ENCODE measurements at places on chromosomes 11 and 22. TPM values are rescaled to one million over a fixed set of nuclear protein-coding genes. Genes with fewer than 3 reads are reported as not detected.

NAT10 gene
- 27.2 TPM for polyA plus RNA-seq

PLAAT5 gene
- 1.9 TPM for polyA plus RNA-seq

FLRT1 gene
- not detected for polyA plus RNA-seq

NRGN gene
- 3.1 TPM for polyA plus RNA-seq

RTN4RL2 gene
- polyA plus RNA-seq = 0.76 TPM

SLC22A12 gene
- not detected for polyA plus RNA-seq

CSNK2A3 gene
- polyA plus RNA-seq = 1.2 TPM

OR52I2 gene
- not detected for polyA plus RNA-seq

SOX10 gene
- polyA plus RNA-seq = 3.2 TPM

ACTN3 gene
- 0.03 TPM for polyA plus RNA-seq

GALNT18 gene
- polyA plus RNA-seq = 1.8 TPM

APOL3 gene
- 12.1 TPM for polyA plus RNA-seq

GAL3ST3 gene
- polyA plus RNA-seq = not detected

- peak; percentile 54 for DNase-seq
- peak overlapping the region; percentile 89 for H3K27ac ChIP-seq
- H3K4me3 ChIP-seq = no peak overlapping the region
- H3K27me3 ChIP-seq = no peaks in the 10 kb centered on the region
- H3K4me1 ChIP-seq = peaks cover 19% of the 10 kb centered on the region
These were observed 27.3 kb downstream of the SCGB1A1 start for GRCh38 chr11:62446091-62446490.

DNA sequence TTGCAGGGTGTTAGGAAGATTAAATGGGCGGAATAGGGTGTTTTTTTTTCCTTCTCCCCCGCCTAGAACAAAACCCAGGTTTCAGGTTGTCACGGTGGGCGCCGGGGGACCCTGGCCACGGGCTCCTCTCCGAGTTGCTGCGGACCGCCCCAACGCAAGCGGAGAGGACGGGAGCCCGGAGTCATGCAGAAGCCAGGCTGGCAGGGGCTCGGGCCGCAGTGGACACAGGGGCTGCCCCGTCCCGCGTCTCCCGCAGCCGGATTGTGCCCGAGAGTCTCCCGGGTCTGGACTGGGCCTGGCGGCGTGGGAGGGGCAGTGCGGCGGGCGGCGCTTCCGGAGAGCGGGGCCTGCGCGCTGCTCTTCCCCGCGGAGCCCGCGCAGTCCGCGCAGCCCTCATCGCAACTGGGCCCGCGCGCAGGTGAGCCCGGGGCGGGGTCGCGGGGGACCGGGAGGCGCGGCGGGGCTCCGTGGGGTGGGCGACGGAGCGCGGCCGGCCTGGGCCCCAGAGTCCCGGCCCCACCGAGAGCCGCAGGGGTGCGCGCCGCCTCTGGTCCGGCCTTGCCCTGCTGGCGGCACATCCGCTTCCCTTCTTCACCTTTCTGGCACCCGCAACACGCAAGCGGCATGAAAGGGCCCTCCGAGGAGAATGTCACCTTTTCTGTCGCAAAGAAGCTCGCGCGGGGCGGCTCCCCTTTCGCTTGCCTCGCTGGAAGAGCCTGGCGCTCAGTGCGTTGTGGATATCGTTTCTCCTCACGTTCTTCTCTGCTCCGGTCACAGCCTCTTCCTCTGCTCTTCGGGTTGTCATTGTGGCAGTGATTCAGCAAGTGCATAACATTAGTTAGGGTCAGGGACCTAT lies at the start of gene TIRAP:
TIRAP (plus strand) TSS at position 358 of the 856 bp plus-strand sequence. CDS start 7,802 bp downstream, outside the sequence.
- peak within 1 kb of the TSS; percentile 91 for H3K27ac ChIP-seq
- H3K27me3 ChIP-seq = no peaks in the 10 kb centered on the region
- peaks cover 14% of the 10 kb centered on the region for H3K36me3 ChIP-seq

DNA sequence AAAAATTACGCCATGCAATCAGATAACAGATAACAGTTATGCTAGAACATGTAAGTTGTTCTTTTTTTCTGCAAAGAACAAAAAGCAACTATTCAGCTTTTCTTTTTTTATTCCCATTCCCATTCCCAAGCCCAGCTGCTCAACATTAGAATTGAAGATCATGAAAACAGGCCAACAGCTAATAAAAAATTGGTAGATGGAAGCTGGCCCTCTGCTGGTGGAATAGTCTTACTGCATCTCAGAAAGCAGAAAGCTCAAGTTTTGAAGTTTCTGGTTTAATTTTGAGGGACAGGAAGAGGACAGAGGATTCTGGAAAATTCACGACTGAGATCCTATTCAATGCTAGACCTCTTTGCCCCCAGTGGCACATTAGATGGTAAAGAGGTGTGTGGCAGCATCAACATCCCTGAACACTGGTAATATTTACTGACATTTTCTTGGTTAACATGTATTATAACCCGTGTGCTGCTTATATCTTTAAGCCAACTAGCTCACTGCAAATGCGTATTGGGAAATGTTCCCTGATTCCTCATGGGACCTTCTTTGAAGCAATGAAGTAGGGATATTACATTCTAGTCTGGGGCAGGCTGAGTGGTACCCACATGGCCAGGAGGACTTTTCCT lies 591.2 kb downstream of the OPCML start:
- DNase-seq = peak; percentile 71
- peaks cover 9% of the 10 kb centered on the region for H3K27me3 ChIP-seq
- H3K4me1 ChIP-seq = peaks cover 8% of the 10 kb centered on the region
- no peak overlapping the region for H3K27ac ChIP-seq
- H3K4me3 ChIP-seq = no peak overlapping the region

- H3K27me3 ChIP-seq = no peaks in the 10 kb centered on the region
- H3K27ac ChIP-seq = no peak overlapping the region
- no peak overlapping the region for H3K4me3 ChIP-seq
- H3K4me1 ChIP-seq = no peaks in the 10 kb centered on the region
- DNase-seq = no peak
These were observed 54.5 kb upstream of the RRAS2 start for GRCh38 chr11:14413307-14414069.

- H3K4me3 ChIP-seq = no peak overlapping the region
- DNase-seq = no peak
- no peak overlapping the region for H3K27ac ChIP-seq
- peaks cover 2% of the 10 kb centered on the region for H3K27me3 ChIP-seq
These were observed 5.7 kb downstream of the LRRC10B start for GRCh38 chr11:61514050-61514917.

- peak; percentile 83 for DNase-seq
- peaks cover 74% of the 10 kb centered on the region for H3K4me1 ChIP-seq
- H3K4me3 ChIP-seq = peak overlapping the region; percentile 89
- H3K36me3 ChIP-seq = peaks cover 9% of the 10 kb centered on the region
These were observed 1.4 kb downstream of the TMEM109 start for GRCh38 chr11:60915248-60915914.

GRCh38 chr11:2890466-2891294 lies 5.1 kb upstream of the CDKN1C start:
- DNase-seq = peak; percentile 93
- H3K4me3 ChIP-seq = no peak overlapping the region
- H3K4me1 ChIP-seq = peaks cover 24% of the 10 kb centered on the region
- H3K27me3 ChIP-seq = no peaks in the 10 kb centered on the region

GRCh38 chr11:106624377-106624776 lies 393.9 kb downstream of the GUCY1A2 start:
- no peak overlapping the region for H3K27ac ChIP-seq
- H3K4me1 ChIP-seq = no peaks in the 10 kb centered on the region

DNA sequence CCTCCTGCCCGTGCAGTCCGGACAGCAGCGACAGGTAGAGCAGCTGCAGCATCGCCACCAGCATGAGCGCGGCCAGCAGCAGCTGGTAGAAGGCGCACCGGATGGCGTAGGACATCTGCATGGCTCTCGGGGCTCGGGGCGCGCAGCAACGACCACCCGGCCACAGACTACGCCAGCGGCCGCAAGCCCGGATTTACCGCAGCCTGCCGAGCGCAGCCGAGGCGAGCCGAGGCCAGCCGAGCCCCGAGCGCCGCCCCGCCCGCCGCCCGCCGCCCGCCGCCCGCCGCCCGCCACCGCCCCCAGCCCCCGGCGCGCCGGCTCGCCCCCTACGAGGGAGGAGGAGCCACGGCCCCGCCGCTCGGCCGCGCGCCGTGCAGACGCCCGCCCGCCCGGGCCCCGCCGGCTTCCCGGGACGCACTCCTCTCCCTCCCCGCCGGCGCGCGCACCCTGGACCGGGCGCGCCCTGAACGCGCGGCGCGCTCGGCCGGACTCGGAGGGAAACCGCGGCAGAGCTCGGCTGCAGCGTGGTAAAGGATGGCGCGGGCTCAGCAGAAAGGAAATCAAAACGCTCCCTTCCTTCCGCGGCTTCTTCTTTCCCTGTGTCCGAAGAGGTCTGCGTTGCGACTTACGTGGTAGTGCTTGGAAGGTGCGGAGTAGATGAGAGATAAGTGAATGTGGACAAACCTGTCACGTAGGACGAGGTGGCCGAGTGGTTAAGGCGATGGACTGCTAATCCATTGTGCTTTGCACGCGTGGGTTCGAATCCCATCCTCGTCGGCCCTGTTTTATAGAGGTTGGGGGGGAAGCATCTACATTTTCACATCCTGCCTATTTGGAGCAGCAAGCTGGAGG lies at the start of gene B4GAT1:
B4GAT1 (minus strand) TSS at position 205 of the 852 bp plus-strand sequence; CDS start at position 121, 84 bp downstream.
- peak within 1 kb of the TSS; percentile 55 for H3K4me3 ChIP-seq
- peak; percentile 96 for DNase-seq

DNA sequence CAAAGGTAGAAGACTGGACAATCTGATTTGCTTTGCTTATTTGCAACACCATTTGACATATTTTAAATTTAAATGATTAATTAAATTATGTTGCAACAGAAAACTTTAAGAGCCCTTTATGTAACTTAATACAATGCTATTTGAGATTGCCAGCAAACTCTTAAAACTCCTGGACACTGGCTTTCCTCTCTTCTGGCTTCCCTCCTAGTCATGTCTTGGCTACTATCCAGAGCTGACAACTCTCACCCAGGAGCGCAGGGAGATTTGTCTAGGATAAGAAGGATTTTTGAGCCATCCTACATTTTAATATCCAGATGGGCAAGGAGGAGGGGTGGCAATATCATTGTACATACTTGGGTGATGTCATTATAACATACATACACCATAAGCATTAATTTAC lies 134.3 kb downstream of the ELP4 start:
- peaks cover 21% of the 10 kb centered on the region for H3K4me1 ChIP-seq
- no peak overlapping the region for H3K27ac ChIP-seq
- peak; percentile 25 for DNase-seq
- peaks cover 3% of the 10 kb centered on the region for H3K36me3 ChIP-seq
- no peaks in the 10 kb centered on the region for H3K27me3 ChIP-seq

DNA sequence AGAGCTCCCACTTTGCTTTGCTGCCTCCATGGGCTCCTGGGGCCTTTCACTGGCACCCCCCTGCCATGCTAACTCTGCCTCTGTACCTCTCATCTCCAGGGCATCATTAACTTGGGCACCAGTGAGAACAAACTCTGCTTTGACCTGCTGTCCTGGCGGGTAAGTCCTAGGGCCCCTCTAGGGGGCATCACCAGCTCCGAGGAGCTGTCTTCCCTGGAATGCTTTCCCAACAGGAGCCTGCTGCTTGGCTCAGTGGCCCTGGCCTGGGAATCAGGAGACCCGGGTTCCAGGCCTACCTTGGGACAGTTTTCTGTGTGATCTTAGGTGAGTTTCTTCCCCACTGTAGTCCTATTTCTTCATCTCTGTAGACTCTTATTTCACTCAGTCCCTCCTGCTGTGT lies 5.1 kb downstream of the ACCS start:
- no peak for DNase-seq
- H3K4me3 ChIP-seq = no peak overlapping the region
- no peaks in the 10 kb centered on the region for H3K27me3 ChIP-seq
- H3K36me3 ChIP-seq = peaks cover 55% of the 10 kb centered on the region

DNA sequence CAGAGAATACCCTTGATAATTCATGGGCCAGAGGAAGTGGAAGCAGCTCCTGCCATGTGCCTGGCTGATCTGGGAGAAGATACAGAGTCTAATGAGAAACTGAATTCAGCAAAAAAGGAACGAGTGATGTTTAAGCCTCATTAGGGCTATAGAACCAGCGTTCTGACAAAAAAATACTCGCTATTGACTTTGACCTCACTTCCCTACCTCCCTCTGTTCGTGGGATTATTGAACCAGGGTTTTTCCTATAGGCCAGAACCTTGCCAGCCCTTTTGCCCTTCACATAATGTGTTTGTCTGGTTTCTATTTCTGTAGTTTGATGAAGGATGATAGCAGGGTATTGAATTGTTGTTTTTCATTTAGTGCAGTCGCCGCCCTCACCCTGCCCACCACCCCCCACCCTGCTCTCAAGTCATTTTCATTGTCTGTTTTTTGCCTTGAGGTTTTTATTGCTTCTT lies 7.6 kb upstream of the RBFOX2 start:
- no peak overlapping the region for H3K4me3 ChIP-seq
- no peak overlapping the region for H3K27ac ChIP-seq
- no peaks in the 10 kb centered on the region for H3K4me1 ChIP-seq
- no peaks in the 10 kb centered on the region for H3K36me3 ChIP-seq
- DNase-seq = peak; percentile 21

GRCh38 chr22:38258895-38259294 lies 13.9 kb downstream of the TMEM184B start:
- no peak for DNase-seq
- H3K27ac ChIP-seq = no peak overlapping the region
- no peak overlapping the region for H3K4me3 ChIP-seq
- no peaks in the 10 kb centered on the region for H3K36me3 ChIP-seq
- H3K4me1 ChIP-seq = peaks cover 52% of the 10 kb centered on the region

- H3K27me3 ChIP-seq = no peaks in the 10 kb centered on the region
- H3K4me1 ChIP-seq = peaks cover 9% of the 10 kb centered on the region
- peaks cover 69% of the 10 kb centered on the region for H3K36me3 ChIP-seq
- H3K27ac ChIP-seq = no peak overlapping the region
- no peak overlapping the region for H3K4me3 ChIP-seq
These were observed 145.1 kb downstream of the SWAP70 start for GRCh38 chr11:9808943-9809342.

DNA sequence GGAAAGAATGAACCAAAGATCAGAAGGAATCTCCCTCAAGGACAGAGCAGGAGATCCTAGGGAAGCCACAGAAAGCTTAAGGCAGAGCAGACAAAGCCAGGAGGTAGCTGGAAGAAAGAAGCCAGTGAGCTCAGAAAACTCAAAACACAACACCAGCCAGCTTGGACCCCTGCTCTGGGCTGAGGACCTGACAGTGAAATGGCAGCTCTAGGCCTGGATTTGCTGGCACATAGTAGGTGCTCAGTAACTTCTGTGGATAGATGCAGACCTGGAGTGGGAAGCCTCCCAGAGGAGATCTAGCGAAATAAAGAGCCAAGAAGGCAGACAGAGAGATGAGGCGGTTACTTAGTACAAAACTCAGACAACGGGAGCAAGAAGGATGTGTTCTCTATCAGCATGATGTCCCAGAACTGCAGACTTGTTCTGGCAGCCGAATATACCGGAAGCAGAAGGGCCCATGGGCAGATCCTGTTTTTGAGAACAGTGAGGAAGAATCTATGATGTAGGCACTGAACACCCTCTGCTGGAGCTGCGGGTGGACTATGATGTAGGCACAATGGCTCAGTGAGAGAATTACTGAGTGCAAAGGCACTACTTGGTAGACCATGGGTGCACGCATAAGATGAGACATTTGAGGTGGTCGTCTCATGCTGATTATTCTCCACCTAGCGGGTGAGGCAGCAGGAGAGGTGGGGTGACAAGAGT lies 4.8 kb downstream of the ROBO4 start:
- H3K4me3 ChIP-seq = no peak overlapping the region
- H3K27me3 ChIP-seq = no peaks in the 10 kb centered on the region
- H3K36me3 ChIP-seq = no peaks in the 10 kb centered on the region

- H3K27ac ChIP-seq = peak overlapping the region; percentile 54
- DNase-seq = peak; percentile 86
- no peaks in the 10 kb centered on the region for H3K27me3 ChIP-seq
These were observed 104.2 kb downstream of the MICAL3 start for GRCh38 chr22:17920145-17920605.

GRCh38 chr11:119034813-119035212 lies 4.1 kb upstream of the SLC37A4 start:
- peaks cover 9% of the 10 kb centered on the region for H3K4me1 ChIP-seq
- no peak for DNase-seq
- no peak overlapping the region for H3K4me3 ChIP-seq
- H3K36me3 ChIP-seq = no peaks in the 10 kb centered on the region
- no peak overlapping the region for H3K27ac ChIP-seq

Measured in stomach (tissue), 19 donors.